ENCODE measurements at places on chromosomes 4 and X.

DNA sequence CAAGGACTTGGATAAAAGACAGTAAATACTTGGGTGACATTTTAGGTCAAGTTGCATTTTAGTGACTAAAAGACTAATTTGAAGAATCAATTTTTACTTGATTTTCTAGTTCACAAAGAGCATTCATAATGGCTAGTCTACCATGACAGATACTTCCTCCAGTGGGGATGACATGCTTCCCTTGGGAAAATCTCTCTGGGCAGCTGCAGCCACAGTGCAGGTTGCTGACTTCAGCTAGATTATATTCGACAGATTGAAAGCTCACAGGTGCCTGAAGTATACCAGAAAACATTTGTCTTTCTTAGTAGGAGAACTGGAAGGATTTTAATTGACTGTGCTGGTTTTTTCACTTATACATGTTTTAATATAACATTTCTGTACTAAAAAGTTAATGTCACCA, 209.6 kb upstream of the MAGEB2 start:
- H3K36me3 ChIP-seq = no peaks in the 10 kb centered on the region
- H3K4me1 ChIP-seq = no peaks in the 10 kb centered on the region
- H3K27me3 ChIP-seq = no peaks in the 10 kb centered on the region
- H3K27ac ChIP-seq = no peak overlapping the region
- no peak overlapping the region for H3K4me3 ChIP-seq

DNA sequence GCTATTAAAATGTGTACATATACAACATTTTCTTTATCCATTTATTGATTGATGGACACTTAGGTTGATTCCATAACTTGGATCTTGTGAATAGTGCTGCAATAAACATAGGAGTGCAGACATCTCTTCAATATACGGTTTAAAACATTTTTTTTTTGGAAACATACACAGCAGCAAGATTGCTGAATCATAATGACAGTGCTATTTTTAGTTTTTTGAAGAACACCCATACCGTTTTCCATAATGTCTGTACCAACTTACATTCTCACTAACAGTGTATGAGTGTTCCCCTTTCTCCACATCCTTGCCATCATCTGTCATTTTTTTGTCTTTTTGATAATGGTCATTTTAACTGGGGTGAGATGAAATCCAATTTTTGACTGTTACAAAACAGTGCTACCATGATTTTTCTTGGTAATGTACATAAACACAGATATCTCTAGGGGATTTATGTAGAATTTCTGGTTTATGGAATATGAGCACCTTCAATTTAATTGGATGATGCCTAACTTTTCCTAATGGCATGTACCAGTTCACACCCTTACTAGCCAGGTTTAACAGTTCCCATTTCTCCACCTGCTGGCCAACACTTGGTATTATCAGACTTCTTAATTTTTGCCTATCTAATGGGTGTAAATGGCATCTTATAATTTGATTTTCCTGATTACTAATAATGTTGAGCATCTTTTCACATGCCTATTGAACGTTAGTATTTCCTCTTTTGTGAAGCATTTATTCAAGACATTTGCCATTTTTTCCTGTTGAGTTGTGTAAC, 21.0 kb upstream of the TMSB15B start:
- no peak for DNase-seq
- H3K27me3 ChIP-seq = no peaks in the 10 kb centered on the region
- H3K36me3 ChIP-seq = no peaks in the 10 kb centered on the region

GRCh38 chr4:46924789-46925529, 15.9 kb upstream of the COX7B2 start:
- DNase-seq = no peak
- H3K27me3 ChIP-seq = no peaks in the 10 kb centered on the region

DNA sequence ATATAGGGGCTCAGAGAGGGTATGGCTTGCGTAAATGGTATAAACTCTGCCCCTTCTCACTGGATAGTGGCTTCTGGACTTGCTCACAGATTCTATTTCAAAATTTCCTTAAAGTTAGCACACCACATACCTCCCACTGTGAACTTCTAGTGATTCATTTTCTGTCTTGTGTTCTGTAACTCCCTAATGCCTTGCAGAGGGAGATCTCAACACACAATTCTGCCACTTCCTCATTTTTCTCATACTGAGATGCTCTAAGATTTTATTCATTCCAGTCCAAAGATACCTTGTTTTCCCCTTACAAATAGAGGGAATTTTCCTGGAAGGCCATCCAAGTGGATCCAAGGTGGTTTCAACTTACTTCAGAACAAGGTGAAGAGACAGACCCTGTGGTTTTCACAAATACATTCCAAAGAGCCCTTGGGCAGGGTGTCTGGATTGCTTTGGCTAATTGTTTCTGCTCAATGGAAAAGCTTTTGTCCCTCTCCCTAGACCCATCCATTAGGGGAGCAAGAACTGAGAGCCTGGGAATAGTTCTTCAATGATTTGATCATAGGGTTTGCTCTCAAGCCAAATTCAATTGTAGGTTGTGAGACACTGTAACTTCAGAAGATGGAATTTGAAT, 52.1 kb upstream of the CAPN6 start:
- no peaks in the 10 kb centered on the region for H3K36me3 ChIP-seq
- H3K4me3 ChIP-seq = no peak overlapping the region
- H3K4me1 ChIP-seq = no peaks in the 10 kb centered on the region
- DNase-seq = no peak

GRCh38 chrX:57925806-57926205, 15.5 kb upstream of the ZXDA start:
- H3K27me3 ChIP-seq = no peaks in the 10 kb centered on the region
- H3K27ac ChIP-seq = no peak overlapping the region
- no peaks in the 10 kb centered on the region for H3K36me3 ChIP-seq
- no peak overlapping the region for H3K4me3 ChIP-seq

GRCh38 chrX:107574054-107574683, 54.1 kb upstream of the PRPS1 start:
- no peaks in the 10 kb centered on the region for H3K4me1 ChIP-seq
- H3K27me3 ChIP-seq = no peaks in the 10 kb centered on the region
- no peak overlapping the region for H3K4me3 ChIP-seq
- no peaks in the 10 kb centered on the region for H3K36me3 ChIP-seq
- H3K27ac ChIP-seq = no peak overlapping the region

DNA sequence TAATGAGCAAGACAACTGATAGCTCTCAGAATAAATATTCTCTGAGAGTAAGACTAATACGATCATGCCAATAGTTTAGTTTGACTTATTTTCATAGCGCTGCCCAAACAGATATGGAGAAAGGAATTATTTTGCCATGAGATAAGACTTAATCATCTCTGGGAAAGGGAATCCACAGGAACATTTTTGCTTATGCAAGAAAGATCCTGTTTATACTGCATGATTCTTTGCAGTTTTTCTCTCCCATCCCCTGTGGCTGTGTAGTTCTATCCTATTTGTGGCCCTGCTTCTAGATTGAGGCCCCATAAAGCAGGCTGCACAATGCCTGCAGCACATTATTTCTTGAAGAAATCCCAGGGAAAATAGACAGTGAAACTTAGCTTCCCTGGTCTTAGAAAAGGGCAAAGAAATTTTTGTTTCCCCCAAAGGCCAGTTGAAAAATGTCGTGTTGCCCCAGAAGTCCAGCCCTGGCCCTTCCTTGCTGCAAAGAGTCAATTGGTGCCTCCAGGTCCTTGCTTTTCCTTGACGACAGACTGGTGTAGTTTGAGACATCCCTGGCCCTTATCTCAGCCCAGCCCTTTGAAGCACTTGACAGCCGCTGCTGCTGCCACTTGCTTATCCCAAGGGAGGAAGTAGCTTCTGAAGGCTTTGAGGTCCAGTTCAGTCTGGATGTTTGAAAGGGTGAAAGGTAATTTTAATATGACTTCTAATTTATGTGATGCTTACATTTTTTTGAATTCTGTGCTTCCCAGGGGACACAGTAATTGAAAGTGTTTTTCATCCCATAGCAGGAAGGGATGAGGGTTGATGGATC, 45.0 kb upstream of the SH3RF1 start:
- no peaks in the 10 kb centered on the region for H3K36me3 ChIP-seq
- H3K27ac ChIP-seq = peak overlapping the region; percentile 33
- no peak for DNase-seq
- no peak overlapping the region for H3K4me3 ChIP-seq
- H3K4me1 ChIP-seq = peaks cover 11% of the 10 kb centered on the region

DNA sequence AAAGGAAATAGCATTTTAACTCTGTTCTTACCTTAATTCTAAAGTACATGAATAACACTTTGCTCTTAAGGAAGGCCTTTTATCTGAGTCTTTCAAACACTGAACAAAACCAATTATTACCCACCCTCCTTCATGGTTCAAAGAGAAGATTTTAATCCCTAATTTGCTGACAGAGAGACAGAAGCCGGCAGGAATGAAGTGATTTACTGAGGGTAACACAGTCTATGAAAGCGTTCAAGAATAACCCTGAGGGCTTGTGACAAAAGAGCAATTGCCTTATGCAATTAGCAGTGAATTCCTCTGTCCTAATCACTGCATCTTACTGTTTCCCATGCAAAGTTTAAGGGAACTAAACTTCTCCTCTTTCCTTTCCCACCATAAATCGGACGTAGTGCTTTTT, 144.1 kb downstream of the PACRGL start:
- no peak overlapping the region for H3K27ac ChIP-seq
- no peaks in the 10 kb centered on the region for H3K4me1 ChIP-seq
- no peaks in the 10 kb centered on the region for H3K27me3 ChIP-seq
- DNase-seq = no peak

DNA sequence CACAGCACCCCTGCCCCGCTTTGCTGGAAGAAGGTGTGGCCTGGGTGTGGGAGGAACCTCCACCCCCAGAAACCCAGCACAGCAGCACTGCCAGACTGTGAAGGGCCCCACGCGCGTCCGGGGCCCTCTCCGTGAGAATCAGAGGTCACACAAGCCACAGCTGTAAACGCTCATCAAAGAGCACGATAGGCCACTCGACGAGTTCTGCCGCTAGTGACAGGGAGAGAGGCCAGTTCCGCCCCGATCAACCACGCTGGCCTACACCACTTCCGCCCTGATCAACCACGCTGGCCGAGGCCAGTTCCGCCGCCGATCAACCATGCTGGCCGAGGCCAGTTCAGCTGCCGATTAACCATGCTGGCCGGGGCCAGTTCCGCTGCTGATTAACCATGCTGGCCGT, 25.9 kb upstream of the ADRA2C start:
- no peak overlapping the region for H3K4me3 ChIP-seq
- H3K27ac ChIP-seq = no peak overlapping the region
- no peaks in the 10 kb centered on the region for H3K36me3 ChIP-seq
- H3K4me1 ChIP-seq = peaks cover 6% of the 10 kb centered on the region
- peaks cover 6% of the 10 kb centered on the region for H3K27me3 ChIP-seq

DNA sequence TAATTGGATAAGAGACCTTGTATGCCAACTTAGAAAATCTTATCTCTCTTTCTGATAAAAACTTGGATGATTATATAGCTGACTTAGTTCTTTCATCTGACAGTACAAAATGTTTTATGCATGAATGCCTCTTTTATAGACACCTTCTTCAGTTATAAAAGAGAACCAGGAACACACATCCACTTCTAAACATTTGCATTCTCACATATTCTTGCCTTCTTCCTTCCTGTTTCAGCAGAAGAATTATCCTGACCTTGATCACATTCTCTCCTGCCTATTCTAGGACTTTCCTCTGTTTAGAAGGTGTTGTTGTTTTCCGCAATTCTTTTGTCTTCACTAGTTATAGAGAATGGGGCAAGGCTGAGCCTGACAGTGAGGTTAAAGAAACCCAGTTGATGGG, 80.9 kb downstream of the LARP7 start:
- no peaks in the 10 kb centered on the region for H3K27me3 ChIP-seq
- no peaks in the 10 kb centered on the region for H3K4me1 ChIP-seq
- no peaks in the 10 kb centered on the region for H3K36me3 ChIP-seq
- no peak overlapping the region for H3K4me3 ChIP-seq

DNA sequence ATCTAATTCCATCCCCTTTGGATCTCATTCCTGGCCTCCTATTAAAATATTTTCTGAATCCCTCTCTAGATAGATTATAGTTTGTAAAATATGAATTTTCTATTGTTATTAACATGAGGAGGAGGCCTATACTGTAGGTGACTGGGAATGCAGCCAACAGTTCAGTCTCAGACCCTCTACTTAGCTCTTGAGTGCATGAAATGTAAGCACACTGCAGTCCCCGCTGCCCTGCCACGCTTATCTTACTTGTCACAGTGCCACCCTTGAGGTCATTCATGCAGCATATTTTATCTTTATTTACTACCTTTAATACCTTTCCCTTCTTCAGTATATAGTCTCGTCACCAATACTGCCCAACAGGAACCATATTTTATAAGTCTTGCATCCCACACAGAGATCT, 151.0 kb downstream of the CAMK2D start:
- H3K4me1 ChIP-seq = peaks cover 9% of the 10 kb centered on the region
- H3K27me3 ChIP-seq = no peaks in the 10 kb centered on the region
- H3K27ac ChIP-seq = no peak overlapping the region
- no peak for DNase-seq
- peaks cover 6% of the 10 kb centered on the region for H3K36me3 ChIP-seq

GRCh38 chrX:70754169-70754848, 154.2 kb downstream of the TEX11 start:
- no peak for DNase-seq
- H3K4me1 ChIP-seq = no peaks in the 10 kb centered on the region
- no peaks in the 10 kb centered on the region for H3K36me3 ChIP-seq
- H3K27ac ChIP-seq = no peak overlapping the region
